ENCODE measurements at places on chromosomes 11 and 22.

GRCh38 chr22:48738204-48738980 lies 1089.3 kb downstream of the BRD1 start:
- DNase-seq = no peak

GRCh38 chr11:967995-968751 lies 42.5 kb downstream of the AP2A2 start:
- DNase-seq = no peak

GRCh38 chr11:75184757-75185425 lies 34.0 kb downstream of the SLCO2B1 start:
- DNase-seq = no peak

DNA sequence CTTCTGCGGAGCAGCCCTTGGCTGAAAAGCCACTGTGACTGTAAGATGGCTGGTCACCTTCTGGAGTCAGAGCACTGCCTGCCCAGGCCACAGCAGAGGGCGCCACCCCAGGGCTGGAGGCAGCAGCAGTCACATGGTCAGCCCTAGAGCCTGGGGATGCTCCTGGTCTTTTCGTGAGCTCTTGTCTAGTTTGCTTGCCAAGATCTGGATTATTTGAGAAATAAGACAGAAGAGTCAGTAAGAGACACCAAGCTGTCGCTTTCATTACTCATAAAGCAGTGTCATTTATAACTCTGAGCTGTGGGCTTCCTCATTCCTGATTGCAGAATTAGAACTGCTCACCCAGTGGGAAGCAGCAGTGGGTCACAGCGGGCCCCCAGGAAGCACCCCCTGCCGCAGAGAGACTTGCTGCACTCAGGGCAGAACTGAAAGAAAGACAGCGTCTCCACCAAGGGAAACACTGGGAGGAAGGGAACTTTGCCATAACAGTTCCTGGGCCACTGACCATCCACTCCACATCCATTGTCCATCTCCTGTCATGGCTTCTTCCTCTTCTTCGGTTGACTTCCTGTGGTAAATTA lies 56.7 kb downstream of the PPP6R2 start:
- no peak for DNase-seq

GRCh38 chr11:130308059-130308458 lies 6.7 kb downstream of the ZBTB44 start:
- no peak for DNase-seq

Data from stimulated activated CD8-positive, alpha-beta memory T cell treated with anti-CD3 and anti-CD28 coated beads, Interleukin-15, amount 100 ng/mL, for 24 hours (primary cell).